Stimulated activated CD8-positive, alpha-beta memory T cell treated with anti-CD3 and anti-CD28 coated beads, Interleukin-4, amount 100 ng/mL, for 1 hour (primary cell): ENCODE measurements at places on chromosomes 12 and 14.
A peak's percentile ranks its signal among the peaks of the same experiment; 100 is the strongest.

DNA sequence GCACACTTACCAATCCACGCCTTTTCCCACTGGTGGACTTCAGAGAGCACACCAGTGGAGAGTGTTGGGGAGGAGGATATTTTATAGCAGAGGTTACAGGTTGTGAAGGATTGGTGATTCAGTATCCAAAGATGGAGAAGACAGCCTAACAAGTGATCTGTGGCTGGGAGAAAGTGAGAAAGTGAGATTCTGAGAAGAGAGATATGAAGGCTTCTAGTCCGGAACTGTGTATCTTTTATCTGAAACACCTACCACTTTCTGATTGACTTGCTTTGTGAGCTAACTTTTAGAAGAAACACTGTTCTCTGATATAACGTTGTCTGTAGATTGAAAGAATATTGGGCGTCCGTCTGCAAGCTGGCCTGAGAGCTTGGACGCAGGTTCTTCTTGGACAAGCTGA is 24.0 kb downstream of the DYNC1H1 start:
- no peak for DNase-seq

DNA sequence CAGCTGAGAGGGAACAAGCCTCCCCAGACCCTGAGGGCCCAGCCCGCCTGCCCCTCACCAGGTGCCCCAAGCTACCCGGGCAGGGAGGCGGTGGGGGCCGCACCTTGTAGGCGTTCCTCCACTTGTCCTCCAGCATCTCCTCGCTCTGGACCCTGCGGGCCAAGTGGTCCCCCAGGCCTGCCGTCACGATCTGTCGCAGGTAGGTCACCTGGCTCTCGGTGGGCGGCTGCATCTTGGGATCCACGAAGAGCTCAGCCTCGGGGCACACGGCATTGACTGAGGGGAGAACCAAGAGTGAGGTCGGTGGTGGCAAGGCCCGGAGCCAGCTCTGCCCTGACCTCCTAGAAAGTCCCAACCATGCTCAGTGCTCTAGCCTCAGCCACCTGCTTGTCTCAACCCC is 36.6 kb downstream of the DHX37 start:
- DNase-seq = no peak

GRCh38 chr12:22759769-22760674 is 135.1 kb downstream of the ETNK1 start:
- DNase-seq = no peak

DNA sequence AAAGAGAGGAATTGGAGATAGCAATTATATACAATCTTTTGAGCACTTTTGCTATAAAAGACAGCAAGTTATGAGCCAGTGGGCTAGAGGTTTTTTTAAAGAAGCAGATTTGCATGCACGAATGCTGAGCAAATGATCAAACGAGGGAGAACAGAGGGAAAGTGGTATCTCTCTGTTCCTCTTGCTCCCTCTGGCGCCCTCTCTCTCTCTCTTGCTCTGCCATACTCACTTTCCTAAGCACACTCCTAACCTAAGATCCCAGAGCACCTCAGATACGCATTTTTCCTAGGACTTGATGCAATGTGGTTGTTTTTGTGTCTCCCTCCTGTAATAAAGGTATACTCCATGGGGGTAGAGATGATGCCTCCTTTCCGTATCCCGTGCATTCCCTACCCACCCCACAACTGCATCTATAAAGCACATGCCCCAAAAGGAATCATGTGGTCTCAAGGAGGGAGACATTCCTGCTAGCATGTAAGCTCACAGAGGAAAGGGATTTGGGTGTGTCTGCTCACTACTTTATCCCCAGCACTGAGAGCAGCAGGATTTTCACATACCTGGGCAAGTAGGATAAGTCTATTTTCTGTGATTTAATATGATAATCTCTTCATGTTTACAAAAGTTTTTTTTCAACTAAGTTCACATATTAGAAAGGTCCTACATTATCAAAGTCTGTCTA is 270.2 kb downstream of the SSPN start:
- DNase-seq = no peak

DNA sequence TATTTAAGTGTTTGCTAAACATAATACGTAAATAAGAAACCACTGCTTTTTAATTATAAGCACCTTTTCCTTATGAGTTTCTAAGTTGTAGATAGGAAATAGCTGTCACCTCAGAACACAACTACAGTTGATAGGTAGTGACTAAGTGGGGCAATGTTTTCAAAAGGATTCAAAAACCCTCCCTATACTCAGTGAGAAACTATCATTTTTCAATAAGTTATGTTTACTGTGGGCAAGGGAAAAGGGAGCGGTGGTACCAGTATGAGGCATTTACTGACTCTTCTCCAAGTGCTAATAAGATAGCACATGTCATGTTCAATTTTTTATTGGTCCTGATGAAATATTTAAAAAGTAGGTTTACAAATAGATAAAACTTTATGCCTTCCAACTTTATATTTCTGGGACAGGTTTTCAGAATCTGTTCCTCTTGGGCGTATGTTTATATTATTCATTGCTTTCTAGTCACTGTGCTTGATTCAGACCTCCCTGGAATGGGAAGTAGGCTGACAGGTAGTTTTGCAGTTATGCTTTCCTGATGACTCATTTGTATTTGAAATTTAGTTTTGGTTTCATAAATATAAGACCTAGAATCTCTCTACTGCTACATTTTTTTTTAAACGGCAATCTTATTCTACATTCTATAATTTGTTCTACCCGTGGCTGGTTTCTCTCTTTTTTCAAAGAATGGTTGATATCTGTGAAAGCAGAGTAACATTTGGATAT is 153.1 kb downstream of the TMEM117 start:
- DNase-seq = no peak

DNA sequence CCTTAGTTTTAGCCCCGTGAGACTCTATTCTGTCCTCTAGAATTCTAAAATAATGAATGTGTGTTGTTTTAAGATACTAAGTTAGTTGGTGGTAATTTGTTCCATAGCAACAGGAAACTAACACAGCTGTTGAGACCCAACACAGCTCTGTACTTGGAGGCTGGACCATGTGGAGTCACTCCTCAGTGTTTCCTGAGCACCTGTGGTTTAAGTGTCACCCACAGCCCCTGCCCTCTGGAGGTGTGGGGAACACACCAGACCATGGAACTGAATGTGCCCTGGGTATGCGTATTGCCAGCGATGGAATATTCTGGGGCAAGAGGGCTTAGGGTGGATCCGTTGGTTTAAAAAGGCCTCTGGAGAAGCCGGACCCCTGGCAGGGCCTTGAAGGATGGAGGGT is 16.6 kb upstream of the GPR68 start:
- DNase-seq = no peak

DNA sequence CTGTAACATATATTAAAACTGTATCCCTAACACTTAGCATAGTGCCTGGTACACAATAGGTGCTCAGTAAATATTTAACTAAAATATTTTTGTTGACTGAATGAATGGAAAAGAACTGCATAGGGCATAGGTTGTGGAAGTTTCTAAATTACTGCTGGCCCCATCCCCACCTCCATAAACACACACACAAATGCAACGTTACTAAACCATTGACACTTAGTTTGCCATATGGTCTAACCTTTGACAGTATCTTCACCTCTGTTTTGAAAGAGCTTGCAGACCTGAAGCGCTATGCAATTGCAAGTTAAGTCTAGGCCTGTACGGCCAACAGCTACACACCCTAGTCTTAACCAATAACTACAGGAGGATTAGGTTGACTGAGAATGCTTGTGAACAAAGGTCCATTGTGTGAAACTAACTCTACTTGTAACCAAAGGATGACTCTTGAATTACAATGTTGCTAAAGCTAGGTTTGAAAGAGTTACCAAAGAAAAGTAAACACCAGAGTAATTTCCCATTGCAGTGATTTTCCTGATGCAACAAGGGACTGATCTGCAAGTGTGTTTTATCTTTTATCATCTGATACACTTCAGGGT is 924 bp upstream of the MANSC1 start:
- no peak for DNase-seq

GRCh38 chr12:129815846-129816245 is 88.0 kb downstream of the TMEM132D start:
- DNase-seq = no peak

GRCh38 chr12:42396473-42397259 is 70.7 kb downstream of the PPHLN1 start:
- DNase-seq = no peak

GRCh38 chr12:125861299-125862281 is 796.4 kb downstream of the AACS start:
- DNase-seq = no peak

GRCh38 chr14:100362311-100362927 is 39.3 kb downstream of the SLC25A47 start:
- no peak for DNase-seq

GRCh38 chr14:99758121-99758821 is 34.9 kb upstream of the EML1 start:
- DNase-seq = no peak

- DNase-seq = no peak
Observed at GRCh38 chr12:57072661-57073060, 5.9 kb downstream of the NEMP1 start.

DNA sequence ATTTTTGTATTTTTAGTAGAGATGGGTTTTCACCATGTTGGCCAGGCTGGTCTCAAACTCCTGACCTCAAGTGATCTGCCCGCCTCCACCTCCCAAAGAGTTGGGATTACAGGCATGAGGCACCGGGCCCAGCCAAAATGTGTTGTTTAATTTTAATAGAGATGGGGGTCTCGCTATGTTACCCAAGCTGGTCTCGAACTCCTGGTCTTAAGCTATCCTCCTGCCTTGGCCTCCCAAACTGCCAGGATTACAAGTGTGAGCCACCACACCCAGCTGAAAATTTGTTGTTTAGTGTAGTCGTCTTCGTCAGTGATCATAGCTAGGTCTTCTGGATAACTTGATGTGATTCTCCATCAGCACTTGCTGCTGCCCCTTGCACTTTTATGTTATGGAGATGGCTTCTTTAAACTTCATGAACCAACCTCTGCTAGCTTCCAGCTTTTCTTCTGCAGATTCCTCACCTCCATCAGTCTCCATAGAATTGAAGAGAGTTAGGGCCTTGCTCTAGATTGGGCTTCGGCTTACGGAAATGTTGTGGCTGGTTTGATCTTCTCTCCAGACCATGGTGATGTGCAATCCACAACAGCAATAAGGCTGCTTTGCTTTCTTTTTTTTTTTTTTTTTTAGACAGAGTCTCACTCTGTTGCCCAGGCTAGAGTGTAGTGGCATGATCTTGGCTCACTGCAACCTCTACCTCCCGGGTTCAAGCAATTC is 13.0 kb downstream of the ISCU start:
- DNase-seq = no peak

- peak; percentile 4 for DNase-seq
Observed at GRCh38 chr12:95998611-95999286, 2.6 kb upstream of the HAL start.

- no peak for DNase-seq
Observed at GRCh38 chr12:130742716-130743115, 26.6 kb upstream of the RIMBP2 start.

- no peak for DNase-seq
Observed at GRCh38 chr12:75704208-75704607, 192.8 kb upstream of the KRR1 start.

- DNase-seq = no peak
Observed at GRCh38 chr14:86935241-86935885, 1057.6 kb downstream of the GALC start.

- no peak for DNase-seq
Observed at GRCh38 chr14:101020834-101021370, 117.4 kb upstream of the RTL1 start.

- DNase-seq = no peak
Observed at GRCh38 chr12:62621101-62621638, 154.5 kb downstream of the MON2 start.

GRCh38 chr12:13278249-13278787 is 81.8 kb downstream of the EMP1 start:
- DNase-seq = peak; percentile 22

DNA sequence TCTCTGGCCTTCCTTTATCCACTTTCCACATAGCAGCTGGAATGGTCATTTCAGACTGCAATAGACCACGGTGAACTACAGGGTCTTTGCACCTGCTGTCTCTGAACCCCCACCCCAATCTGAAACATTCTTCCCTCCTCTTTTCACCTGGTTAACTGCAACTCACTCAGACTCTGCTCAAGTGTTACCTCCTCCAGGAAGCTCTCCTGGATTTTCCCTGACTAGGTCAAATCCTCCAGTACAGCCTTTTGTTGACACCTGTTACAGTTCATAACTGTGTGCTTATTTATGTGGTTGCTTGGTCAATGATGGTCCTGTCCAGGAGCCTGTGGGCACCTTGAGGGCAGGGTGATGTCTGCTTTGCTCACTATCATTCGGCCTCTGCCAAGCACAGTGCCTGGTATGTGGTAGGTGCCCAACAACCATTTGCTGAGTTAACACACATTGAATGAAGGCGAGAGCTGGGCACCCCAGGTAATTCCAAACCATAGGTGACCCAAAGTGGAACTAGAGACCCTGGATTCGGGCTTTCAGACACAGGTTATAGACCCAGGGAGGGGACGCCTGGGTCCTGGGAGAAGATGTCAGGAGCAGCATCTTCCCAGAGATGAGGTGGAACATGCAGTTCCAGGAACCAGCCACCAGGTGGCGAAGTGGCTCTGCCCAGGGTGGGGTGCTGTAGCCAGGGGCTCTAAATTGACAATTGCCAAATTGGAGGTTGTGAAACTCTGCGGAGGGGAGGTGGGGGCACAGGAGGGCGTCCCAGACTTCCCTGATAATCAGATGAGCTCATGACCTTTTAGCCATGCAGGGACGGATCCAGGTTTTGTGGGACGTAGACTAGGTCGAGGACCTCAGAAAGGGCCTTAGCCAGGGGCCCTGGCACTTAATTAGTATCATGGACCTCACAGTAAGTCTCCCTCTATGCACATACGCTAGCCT is 28.1 kb downstream of the TRPV4 start:
- DNase-seq = peak; percentile 52

- DNase-seq = no peak
Observed at GRCh38 chr14:51302295-51303030, 62.4 kb downstream of the TMX1 start.

DNA sequence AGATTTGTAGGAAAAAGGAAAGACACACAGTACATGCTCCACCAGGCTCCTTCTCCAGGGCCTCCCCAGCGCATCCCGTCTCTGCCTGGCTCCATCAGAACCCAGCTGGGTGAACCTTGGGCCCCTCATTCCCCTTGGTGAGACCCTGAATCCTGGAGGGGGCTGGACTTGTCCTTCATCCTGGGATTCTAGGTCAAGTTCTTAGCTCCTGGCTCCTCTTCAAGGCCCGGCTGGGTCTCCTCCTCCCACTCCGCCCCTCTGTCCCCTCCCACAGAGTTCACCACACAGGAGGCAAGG is 49.2 kb downstream of the PSMA6 start:
- no peak for DNase-seq

- no peak for DNase-seq
Observed at GRCh38 chr14:67971627-67972625, 152.3 kb downstream of the RAD51B start.

- no peak for DNase-seq
Observed at GRCh38 chr12:94768398-94769046, 118.2 kb upstream of the TMCC3 start.

GRCh38 chr12:126636821-126637220 is 1571.6 kb downstream of the AACS start:
- DNase-seq = no peak

DNA sequence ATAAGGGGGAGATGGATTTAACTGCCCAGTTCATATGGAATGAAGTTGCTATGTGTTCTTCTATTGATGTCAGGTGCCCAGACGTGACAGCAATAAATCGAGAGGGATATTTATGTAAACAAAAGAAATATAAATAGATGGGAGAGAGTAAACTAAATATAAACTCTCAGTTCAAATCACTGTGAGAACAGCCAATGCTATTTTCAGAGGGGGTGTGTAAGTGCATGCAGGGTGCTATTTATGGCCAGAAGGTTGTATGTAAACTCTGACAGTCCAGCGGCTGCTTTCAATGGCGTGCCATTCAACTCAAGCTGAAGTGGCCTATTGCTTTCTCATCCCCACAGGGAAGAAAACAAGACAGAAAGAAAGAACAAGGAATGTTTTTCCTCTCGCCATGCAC is 127.2 kb downstream of the KCNA5 start:
- DNase-seq = no peak
